ENCODE measurements at places on chromosomes 4 and X.

GRCh38 chr4:174380699-174381439 lies 97.2 kb downstream of the CEP44 start:
- no peak overlapping the region for H3K4me3 ChIP-seq
- H3K4me1 ChIP-seq, result peaks cover 27% of the 10 kb centered on the region
- H3K27ac ChIP-seq, result no peak overlapping the region
- no peak for DNase-seq

DNA sequence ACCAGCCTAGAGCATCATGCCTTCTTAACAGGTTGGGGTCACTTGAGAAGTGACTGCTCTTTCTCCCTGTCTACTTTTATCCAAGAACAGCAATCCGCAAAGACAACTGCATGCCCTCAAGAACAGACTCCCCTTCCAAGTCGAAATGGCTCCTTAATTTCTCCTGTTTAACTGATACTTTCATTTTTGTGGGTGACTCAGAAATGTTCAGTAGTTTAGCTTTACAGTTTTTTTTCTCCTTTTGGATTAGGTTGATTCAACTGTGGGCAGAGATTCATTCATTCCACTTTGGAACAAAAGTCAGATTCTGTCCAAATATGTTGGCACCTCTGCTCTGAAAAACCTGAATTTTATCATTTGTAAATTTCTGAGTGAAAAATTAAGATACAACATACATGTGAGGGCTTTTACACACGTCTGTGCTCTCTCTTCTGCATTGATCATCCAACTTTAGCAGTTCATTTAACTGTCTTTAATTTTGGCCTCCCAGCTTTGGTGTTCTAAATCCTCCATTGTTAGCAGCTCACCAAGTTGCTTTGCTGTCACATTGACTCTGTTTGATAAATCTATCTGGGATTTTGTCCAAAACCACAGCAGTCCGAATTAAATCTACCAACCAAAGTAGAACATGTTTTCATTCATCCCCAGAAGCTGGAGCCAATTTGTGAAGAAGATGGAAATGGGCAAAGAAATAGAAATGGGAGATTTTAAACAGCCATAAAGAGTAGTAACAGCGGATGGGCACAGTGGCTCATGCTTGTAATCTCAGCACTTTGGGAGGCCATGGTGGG lies 50.0 kb downstream of the HOPX start:
- no peak overlapping the region for H3K27ac ChIP-seq
- no peak overlapping the region for H3K4me3 ChIP-seq
- H3K27me3 ChIP-seq, result no peaks in the 10 kb centered on the region

DNA sequence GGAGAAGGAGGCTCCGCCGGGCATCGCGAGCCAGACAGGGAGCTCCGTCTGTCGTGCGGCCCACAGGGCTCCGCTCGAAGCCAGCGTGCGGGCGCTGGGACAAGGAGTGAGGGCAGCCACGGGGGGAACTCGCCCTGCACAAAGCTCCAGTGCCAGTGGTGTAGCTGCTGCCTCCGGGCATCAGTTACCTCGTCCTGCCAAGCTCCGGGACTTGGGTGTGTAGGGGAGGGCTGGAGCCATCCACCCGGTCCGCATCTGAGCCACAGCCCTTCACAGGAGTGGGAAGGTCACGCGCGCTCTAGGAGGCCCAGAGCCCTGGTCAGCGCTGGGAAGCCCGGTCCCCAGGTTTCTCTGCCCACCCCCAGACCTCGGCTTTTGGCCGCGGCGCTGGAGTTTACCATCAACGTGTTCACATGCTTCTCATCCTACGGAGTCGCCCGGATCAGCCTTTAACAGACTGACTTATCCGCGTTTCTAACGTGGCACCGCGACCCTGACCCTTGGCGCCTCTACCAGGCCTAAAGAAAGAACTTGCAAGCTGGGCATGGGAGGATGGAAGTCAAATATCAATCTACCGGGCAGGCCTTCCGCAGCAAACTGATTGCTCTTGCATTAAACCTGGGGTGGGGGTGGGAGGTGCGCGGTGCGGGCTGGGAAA lies 8.4 kb upstream of the PRDM8 start:
- H3K4me1 ChIP-seq, result peaks cover 13% of the 10 kb centered on the region
- peaks cover 100% of the 10 kb centered on the region for H3K27me3 ChIP-seq
- H3K27ac ChIP-seq, result no peak overlapping the region
- H3K4me3 ChIP-seq, result no peak overlapping the region
- no peaks in the 10 kb centered on the region for H3K36me3 ChIP-seq

- no peaks in the 10 kb centered on the region for H3K27me3 ChIP-seq
- H3K4me1 ChIP-seq, result peaks cover 2% of the 10 kb centered on the region
- H3K36me3 ChIP-seq, result no peaks in the 10 kb centered on the region
- no peak overlapping the region for H3K27ac ChIP-seq
- no peak for DNase-seq
- H3K4me3 ChIP-seq, result no peak overlapping the region
Measured at GRCh38 chrX:23554304-23554703, 113.0 kb upstream of the PRDX4 start.

- no peaks in the 10 kb centered on the region for H3K4me1 ChIP-seq
- no peak overlapping the region for H3K27ac ChIP-seq
- H3K4me3 ChIP-seq, result no peak overlapping the region
- no peak for DNase-seq
Measured at GRCh38 chr4:102139132-102139573, 206.1 kb downstream of the SLC39A8 start.
